Activated CD8-positive, alpha-beta memory T cell treated with anti-CD3 and anti-CD28 coated beads, Interleukin-2, amount 10 ng/mL, durations not matched to agents 7 days and 5 days (primary cell): ENCODE measurements at places on chromosomes 1 and 21. TPM values are rescaled to one million over a fixed set of nuclear protein-coding genes. Genes with fewer than 3 reads are reported as not detected.
A peak's percentile ranks its signal among the peaks of the same experiment; 100 is the strongest.

DNA sequence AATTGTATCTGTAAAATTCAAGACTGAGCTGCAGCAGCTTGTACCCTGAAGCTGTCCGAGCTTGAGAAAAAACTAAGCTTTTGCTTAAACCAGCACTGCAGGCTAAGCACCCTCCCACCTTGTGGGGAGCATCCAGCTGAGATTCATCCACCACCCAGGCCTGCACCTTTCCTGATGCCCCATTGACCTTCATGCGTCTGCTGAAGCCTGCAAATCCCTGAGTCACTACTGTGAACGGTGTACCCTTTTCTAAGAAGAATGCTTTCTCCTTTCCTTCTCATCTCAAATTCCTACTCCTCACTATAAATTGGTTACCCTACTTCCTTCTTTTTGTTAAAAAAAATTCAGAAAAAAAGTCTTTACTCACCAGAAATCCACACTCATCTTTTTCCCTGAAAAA is 90.9 kb upstream of the RGS18 start:
- no peaks in the 10 kb centered on the region for H3K27me3 ChIP-seq
- H3K4me1 ChIP-seq, result no peaks in the 10 kb centered on the region
- no peak overlapping the region for H3K27ac ChIP-seq
- DNase-seq, result no peak

DNA sequence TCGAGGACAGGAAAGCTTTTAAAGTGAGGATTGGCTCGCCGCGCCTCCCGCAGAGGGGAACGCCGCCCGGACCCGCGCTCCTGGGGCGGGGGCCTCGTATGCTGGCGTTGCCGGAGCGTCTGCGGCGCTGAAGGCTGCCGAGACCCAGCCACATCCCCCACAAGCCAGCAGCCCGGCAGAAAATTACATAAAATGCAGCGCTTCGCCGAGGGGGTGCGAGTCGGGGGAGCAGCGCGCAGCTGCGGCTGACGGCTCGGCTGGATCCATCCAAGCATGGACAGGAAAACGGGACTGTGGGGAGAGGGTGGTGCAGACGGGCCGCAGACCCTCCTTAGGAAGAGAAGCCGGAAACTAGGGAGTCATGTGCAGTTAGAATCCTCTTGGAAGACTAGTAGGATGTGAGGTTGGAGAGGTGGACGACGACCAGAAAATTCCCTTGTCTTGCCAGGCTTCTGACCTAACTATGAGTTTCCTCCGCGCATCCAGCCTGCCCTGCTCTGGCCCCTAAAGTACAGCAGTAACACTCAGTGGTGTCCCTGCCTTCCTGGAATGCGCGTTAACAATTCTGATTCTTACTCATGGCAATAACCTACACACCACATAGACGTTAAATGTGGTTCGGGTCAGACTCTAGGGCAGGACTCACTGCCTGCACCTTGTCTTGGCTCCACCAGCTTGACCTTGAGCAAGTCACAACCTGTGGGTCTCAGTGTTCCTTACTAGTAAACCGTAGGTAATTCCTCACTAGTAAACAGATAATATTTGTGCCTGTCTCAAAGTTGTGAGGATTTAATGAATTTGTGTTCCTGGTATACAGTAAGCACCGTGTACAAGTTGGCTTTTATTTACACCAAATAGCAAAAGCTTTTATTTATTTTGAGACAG is 953 bp upstream of the BRWD1 start:
- peaks cover 19% of the 10 kb centered on the region for H3K36me3 ChIP-seq
- peak overlapping the region; percentile 94 for H3K4me3 ChIP-seq
- DNase-seq, result peak; percentile 75
- peaks cover 41% of the 10 kb centered on the region for H3K4me1 ChIP-seq

RPTN gene
- not detected for total RNA-seq

SHISA4 gene
- total RNA-seq, result 0.54 TPM

CDC42BPA gene
- total RNA-seq, result 1.3 TPM

TMEM51 gene
- not detected for total RNA-seq

- peak; percentile 34 for DNase-seq
- no peak overlapping the region for H3K27ac ChIP-seq
- no peak overlapping the region for H3K4me3 ChIP-seq
- no peaks in the 10 kb centered on the region for H3K36me3 ChIP-seq
- peaks cover 55% of the 10 kb centered on the region for H3K27me3 ChIP-seq
- H3K4me1 ChIP-seq, result peaks cover 19% of the 10 kb centered on the region
Measured at GRCh38 chr1:205541161-205541886, 36.9 kb downstream of the CDK18 start.

ADORA3 gene
- total RNA-seq, result not detected

- H3K27me3 ChIP-seq, result no peaks in the 10 kb centered on the region
- H3K36me3 ChIP-seq, result no peaks in the 10 kb centered on the region
- no peak for DNase-seq
- no peaks in the 10 kb centered on the region for H3K4me1 ChIP-seq
- H3K27ac ChIP-seq, result no peak overlapping the region
- no peak overlapping the region for H3K4me3 ChIP-seq
Measured at GRCh38 chr1:244218220-244218619, 167.1 kb downstream of the ZBTB18 start.
